ENCODE measurements at places on chromosomes 6 and 20.

DNA sequence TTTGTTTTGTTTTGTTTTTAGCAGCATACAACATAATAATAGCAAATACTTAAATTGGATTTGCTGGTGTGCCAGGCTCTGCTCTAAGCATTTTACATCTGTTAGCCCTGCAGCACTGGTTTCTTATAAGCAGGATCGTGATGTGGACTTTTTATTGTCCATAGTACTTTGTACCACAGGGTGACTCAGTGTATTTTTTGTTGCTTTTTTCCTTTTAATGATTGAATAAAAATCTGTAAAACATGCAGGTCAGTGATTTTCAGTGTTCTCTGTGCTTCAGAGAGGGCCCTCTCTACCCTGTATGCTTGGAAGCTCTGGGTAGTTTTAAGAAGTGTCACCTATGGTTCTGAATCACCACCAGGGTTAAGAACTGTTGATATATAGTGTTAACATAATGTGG is 4.0 kb downstream of the NT5DC1 start:
- DNase-seq: no peak

DNA sequence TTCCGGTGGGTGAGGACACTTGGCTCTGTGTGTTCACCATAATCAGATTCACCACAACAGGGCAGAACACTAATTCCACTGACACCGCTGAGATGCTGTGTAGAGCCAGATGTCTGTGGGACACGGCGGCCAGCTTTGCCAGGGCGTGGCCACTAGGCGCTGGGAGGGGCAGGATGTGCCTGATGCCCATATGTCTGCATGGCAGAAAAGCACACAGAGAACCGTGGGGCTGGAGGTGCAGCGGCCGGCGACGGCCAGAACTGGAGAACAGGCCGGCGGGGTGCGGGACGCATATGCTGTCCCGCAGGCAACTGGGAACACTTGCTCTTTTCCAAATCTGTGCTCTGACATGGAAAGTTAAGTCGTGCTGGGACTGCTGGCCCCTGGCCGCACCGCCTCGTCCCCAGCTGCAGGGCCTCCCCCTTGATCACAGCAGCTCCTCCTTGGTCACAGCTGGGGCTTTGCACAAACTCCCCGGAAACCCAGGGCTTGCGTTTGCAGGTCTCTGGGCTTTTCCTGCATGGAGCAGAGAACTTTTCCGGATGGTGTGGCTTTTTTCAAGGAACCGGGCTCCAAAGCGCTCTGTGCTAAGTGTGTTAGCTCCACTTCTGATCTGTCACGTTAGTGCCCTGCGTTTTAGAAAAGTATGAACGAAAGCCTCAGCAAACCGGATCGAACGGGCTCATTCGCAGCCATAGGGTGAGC is 31.1 kb downstream of the NTSR1 start:
- DNase-seq: peak; percentile 45

DNA sequence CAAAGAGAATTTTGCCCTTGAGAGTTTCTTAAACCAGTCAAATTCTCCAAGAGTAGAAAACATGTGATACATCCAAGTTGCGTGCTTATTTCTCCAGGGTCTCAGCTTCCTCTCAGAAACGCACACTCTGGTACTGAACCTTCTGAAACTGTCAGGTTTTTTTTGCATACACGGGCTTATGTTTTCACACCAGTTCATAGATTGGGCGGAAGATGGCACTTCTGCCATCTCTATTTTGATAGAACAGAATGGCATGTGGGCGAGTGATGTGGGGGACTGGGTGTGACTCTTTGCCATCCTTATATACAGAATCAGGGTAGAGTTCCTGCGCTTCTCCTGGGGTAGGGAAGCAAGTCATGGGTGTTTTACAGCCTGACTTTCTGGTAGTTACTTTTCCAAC is 56.4 kb downstream of the ADTRP start:
- no peak for DNase-seq

DNA sequence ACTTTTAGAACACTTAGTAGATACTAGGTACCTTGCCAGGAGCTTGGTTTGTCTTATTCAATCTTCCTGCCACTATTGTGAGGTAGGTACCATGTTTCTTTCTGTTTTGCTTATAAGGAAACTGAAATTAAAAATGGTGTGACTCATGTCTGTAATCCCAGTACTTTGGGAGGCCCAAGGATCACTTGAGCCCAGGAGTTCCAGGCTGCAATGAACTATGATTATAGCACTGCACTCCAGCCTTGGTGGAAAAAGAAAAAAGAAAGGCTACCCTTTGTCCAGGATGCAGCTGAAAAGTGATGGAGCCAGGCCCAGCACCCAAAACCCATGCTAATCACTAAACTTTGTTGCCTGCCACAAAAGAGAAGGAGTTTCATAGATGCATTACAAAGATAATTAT is 34.1 kb upstream of the LAMA4 start:
- no peak for DNase-seq

DNA sequence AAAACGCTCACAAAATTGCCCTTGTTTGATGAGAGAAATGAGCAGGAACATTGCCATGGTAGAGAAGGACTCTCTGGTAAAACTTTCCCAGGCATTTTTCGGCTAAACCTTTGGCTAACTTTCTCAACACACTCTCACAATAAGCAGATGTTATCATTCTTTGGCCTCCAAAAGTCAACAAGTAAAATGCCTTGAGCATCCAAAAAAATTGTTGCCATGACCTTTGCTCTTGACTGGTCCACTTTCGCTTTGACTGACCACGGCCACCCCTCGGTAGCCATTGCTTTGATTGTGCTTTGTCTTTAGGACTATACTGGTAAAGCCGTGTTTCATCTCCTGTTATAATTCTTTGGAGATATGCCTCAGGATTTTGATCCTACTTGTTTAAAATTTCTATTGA is 41.1 kb upstream of the PREP start:
- DNase-seq: no peak

DNA sequence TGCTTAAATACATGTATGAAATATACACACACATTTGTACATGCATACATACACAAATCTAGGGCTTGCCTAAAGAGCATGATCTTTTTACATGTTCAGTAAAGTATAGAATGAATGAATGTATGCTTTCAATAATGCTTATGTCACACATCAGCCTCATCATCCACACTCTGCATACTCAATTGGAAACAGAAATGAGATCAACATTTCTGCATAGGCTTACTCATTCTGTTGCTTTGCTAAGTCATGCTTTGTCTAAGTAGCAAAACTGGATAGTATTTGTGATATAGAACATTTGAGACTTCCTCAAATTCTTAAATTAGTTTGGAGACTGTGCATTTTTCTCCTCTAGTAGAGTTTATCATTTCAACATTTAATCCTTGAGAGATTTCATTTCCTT is 343.3 kb downstream of the ADGRB3 start:
- DNase-seq: no peak

DNA sequence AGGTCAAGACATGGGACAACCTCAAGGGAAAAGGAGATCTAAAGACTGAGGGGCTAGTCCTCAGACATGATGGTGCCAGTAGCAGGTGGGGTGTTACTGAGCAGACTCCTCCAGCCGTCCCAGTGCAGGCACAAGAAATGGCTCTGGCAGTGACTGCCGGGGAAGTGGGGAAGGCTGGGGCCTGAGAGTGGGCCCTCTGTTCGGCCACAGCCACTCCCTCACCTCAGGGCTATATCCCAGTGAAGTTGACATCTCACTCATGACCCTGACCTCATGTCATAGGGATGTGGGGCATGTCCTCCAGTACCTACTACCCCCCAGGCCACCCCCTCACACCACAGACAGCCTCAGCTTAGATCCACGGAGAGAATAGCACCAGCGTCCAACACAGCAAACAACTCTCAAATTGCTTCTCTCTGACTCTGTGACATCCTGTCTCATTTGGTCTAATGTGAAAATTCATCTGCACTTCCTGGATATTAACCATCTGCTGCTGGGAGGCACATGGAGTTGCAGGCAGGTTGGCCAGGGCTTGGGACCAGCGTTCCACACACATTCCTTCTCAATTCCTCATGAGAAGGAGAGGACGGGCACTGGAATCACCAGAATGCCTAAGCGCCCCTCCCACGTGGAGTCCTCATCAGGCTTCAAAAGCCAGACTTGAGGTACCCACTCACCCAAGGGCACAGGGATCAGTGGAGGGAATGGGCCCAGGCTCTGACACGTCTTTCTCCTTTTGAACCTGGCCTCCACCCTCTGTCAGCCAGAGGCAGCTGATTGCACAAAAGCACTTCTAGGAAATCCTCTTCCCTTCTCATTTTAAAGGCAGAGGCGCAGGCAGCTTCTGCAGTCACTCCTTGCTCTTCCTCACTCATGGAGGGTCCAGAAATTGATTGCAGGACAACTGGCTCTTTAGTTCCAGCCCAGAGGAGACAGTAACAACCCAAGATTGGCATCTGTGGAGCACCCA is 163.6 kb upstream of the CST7 start:
- DNase-seq: no peak

DNA sequence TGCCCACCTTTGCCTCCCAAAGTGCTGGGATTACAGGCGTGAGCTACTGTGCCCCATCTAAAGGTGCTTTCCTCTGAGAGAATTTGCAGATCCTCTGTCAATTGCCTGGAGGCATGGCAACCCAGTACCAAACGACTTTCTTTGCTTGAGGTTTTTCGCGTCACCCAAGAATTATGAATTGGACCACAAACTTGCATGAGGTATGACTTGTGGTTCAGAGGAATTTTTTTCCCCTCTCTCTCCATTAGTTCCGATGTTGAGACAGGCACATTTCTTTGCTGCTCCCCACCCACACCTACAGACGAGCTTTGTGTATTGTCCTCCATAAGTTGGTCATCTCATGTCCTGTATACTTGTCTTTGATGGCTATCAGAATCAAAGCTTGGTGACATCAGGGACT is 11.8 kb upstream of the SCAF8 start:
- no peak for DNase-seq

DNA sequence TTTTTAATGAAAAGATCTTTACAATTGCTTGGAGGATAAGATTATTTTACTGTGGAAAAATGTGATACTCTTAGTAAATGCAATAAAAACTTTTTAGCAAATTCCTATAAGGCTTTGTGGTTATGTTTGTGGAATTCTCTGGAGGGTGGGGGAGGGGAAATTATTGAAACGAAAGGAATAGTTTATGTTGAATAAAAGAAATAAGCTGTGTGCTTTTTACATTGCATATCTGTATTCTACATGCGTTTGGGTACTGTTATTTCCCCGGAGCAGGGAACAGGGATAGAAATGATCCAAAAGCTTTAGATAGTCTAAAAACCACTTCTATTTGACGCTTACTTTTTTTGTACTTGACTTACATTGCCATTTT is 143.8 kb downstream of the SLC16A10 start:
- DNase-seq: no peak

GRCh38 chr6:11685481-11686093 is 93.0 kb downstream of the ADTRP start:
- no peak for DNase-seq

DNA sequence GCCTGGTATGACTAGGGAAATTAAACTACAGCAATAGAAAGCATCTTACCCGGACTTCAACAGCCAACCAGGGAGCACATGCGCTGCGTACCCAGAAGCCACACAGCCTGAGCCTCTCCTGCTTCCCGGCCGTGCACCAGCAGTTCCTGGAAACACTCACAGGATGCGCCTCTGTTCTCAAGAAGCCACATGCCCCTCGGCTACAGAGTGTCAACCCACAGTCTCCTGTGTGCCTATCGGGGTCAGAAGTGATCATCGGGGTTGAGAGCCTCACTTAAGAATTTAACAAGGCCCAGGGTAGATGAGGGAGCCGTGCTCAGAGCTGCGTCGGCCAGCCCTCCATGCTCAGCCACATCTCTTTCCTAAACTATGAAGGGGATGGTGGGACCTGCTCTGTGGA is 147.2 kb upstream of the GGTLC1 start:
- no peak for DNase-seq

GRCh38 chr6:48563433-48563832 is 452.4 kb upstream of the PTCHD4 start:
- no peak for DNase-seq

GRCh38 chr6:118353564-118353963 is 194.5 kb upstream of the PLN start:
- DNase-seq: no peak

- no peak for DNase-seq
Observed at GRCh38 chr20:25000268-25000801, 7.8 kb upstream of the APMAP start.

DNA sequence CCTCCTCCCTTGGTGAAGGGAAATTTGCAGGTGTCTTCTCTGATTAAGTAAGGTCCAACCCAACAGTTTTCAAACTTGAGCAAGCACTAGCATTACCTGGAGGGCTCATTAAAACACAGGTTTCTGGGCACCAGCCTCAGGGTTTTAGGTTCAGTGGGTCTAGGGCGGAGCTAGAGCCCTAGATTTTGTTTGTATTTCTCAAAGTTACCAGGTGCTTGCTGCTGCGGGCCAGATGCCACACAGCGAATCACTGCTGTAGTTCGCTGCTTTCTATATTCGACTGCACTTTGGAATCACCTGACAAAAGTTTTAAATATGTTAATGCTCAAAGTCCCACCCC is 869 bp downstream of the COL21A1 start:
- DNase-seq: no peak

DNA sequence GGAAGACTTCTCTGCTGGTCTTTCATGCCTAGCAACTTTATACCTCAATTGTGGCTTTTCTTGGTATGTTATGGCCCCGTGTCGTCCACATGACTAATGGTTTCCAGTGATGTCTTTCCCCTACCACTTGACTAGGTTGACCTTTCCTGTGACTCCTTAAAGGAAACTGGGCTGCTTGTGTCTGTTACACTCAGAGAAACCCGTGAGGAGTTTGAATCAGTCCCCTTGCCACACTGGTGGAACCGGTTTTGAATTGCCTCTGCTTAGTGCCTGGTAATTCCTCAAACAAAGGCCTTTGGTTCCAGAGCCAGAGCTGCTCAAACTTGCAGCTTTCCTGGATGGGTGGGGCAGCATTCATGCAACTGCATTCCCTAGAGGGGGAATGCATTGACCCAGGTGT is 21.9 kb downstream of the ECT2L start:
- no peak for DNase-seq

DNA sequence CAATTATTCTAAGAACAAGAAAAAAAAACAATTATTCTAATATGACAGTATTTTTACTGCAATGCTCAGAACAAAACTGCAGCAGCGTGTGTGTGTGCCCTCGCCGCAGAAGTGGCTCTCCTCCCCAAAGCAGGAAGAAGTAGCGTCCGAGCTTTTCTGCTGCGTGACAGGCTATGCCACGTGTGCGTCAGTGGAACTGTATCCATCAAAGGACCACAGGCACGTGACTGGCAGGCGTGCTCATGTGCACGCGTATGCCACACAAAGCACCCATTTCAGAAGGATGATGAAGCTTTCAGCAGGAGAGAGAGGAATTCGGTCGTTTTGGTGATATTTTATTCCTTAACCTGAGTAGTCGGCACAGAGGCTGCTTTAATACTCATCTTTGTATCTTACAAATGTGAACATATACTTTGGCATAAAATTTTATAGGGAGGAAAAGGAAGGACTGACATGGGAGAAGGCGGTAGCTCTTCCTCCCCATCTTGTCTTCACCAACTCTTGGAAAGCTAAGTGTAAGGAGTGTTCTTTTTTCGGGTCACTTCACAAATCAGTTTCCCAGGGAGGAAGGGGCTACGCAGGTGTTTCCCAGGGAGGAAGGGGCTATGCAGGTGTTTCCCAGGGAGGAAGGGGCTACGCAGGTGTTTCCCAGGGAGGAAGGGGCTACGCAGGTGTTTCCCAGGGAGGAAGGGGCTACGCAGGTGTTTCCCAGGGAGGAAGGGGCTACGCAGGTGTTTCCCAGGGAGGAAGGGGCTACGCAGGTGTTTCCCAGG is 3.4 kb downstream of the TCFL5 start:
- DNase-seq: no peak

- no peak for DNase-seq
Observed at GRCh38 chr6:134429861-134430380, 112.0 kb upstream of the SGK1 start.

All from CD4-positive, alpha-beta T cell treated with Interleukin-12 subunit alpha and Interleukin-12 subunit beta, for 1 hour (primary cell).